ENCODE measurements at places on chromosomes 12 and 14.

GRCh38 chr14:73466861-73467260, 8.5 kb upstream of the NUMB start:
- DNase-seq, result no peak

DNA sequence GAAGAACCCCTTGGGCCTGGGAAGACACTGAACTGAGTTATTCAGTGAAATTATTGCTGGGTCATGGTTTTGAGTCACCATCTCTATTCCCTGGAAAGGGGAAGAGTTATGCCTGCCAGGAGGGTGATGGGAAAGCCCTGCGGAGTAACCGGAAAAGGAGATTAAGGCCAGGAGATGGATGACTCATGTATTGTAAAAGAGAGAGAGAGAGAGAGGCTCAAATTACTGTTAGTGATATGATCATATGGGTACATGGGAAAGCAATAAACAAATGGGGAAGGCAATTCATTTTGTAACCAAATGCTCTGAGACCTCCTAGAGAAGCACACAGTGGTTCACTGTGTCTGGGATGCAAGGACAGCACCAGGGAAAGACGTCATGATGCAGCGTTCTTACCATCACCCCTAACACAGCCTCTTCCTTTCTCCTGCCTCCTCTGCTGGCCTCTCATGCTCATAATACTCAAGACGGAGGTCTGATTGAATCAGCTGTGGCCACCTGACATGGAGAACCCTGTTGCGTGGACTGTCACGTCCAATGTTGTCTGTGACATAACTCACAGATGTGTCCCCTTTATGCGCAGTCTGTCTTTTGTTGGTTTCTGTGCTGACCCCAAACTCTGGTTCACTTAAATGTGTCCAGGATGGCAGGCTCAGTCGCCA, 243.7 kb downstream of the TMEM132D start:
- DNase-seq, result no peak

- no peak for DNase-seq
Measured at GRCh38 chr12:104471336-104471735, 14.6 kb downstream of the CHST11 start.

GRCh38 chr12:9786726-9787717, 26.3 kb upstream of the CD69 start:
- no peak for DNase-seq

DNA sequence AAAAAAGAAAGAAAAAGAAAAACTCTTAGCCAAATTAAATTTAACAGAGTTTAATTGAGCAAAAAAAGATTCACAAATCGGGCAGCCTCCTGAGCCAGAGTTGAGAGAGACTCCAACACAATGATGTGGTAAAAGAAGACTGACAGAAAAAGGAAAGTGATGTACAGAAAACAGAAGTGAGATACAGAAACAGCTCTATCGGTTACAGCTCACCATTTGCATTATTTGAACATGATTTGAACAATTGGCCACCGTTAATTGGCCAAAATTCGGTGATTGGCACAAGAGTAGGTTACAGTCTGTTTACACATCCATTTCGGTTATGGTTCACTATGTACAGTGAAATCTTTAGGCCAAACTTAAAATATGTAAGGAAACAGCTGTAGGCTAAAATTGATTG, 117.7 kb downstream of the SPTSSA start:
- DNase-seq, result no peak

GRCh38 chr12:630656-631632, 32.3 kb downstream of the NINJ2 start:
- no peak for DNase-seq

DNA sequence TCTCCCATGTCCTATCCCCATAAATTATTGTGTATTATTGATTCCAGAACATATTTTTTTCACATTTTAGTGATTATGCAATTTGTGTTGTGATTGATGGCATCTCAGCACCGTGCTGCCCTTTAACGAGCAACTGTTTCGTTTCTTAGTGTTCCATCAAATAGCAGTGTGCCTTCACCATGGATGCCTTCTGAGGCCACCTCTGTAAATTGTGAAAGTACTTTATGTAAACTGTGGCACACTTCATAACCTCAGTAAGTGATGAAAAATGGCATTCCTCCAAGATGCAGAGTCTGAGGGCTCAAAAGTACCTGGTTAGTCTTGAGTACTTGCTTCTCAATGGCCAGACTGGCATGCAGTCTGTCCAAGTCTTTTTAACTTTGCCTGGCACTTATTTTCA, 8.2 kb downstream of the CHST11 start:
- no peak for DNase-seq

GRCh38 chr12:56565510-56566101, 44.0 kb downstream of the RBMS2 start:
- DNase-seq, result peak; percentile 37

DNA sequence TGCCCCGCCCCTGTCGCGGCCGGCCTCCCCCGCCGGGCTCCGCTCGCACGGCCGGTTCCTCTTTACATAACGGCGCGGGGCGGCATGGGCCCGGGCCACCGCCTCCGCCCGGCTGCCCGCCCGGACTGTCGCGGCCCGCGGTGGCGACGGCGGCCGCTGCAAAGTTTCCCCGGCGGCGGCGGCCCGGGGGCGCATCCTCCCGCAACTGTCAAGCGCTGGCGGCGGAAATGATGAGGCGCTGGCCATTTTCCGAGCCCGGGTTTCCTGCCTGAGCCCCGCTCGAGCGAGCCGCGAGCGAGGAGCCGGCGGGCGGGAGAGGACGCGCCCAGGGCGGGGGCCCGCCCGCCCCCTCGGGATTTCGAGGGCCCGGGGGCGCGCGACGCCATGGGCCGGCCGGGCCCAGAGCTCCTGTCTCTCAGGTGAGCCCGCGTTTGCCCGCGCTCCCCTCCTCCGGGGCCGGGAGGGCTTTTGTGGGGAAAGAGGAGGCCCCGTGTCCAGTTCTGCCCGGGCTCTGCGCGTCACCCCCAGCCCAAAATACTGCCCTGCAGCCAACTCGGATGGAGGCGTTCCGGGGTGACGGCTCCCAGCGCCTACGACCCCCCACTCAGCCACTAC, at the start of gene SH2B3:
SH2B3 (plus strand) TSS at position 65 of the 615 bp plus-strand sequence. CDS start 12,223 bp downstream, outside the sequence.
- no peak for DNase-seq

DNA sequence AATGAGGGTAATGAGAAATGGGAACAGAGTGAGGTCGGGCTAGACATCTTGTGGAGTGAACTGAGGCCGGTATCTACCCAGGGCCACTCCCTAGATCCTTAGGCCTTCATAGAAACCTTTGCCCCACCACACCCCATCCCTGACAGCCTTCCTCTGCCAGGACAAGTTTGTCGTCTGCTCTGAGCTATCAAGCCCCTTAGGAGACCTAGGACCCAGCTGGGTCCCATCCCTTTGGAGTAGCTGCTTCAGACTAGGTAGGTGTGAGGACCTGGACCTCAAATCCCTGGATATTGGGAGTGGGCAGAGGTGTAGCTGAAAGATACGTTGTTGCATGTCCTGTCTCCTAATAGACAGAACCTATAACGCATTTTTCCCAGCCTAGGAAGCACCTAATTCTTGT, at the start of gene TMEM253:
TMEM253 (plus strand) TSS at position 136 of the 400 bp plus-strand sequence. CDS start 278 bp downstream, outside the sequence.
- DNase-seq, result no peak

- DNase-seq, result no peak
Measured at GRCh38 chr12:86730233-86730632, 474.0 kb upstream of the MGAT4C start.

- DNase-seq, result no peak
Measured at GRCh38 chr12:129075460-129076208, 222.4 kb downstream of the GLT1D1 start.

GRCh38 chr12:19643635-19644034, 204.3 kb downstream of the AEBP2 start:
- DNase-seq, result peak; percentile 6

DNA sequence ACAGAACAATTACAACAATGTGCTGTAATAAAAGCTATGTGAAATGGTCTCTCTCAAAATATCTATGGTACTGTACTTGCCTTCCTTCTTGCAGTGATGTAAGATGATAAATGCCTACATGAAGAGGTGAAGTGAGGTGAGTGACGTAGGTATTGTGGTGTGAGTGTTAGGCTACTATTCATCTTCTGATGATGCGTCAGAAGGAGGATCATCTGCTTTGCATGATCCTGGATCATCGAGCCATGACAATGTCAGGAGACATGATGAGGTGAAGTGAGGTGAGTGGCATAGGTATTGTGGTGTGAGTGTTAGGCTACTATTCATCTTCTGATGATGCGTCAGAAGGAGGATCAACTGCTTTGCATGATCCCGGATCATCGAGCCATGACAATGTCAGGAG, 105.8 kb downstream of the KCNC2 start:
- no peak for DNase-seq

GRCh38 chr14:80223696-80224465, 12.6 kb upstream of the DIO2 start:
- no peak for DNase-seq

DNA sequence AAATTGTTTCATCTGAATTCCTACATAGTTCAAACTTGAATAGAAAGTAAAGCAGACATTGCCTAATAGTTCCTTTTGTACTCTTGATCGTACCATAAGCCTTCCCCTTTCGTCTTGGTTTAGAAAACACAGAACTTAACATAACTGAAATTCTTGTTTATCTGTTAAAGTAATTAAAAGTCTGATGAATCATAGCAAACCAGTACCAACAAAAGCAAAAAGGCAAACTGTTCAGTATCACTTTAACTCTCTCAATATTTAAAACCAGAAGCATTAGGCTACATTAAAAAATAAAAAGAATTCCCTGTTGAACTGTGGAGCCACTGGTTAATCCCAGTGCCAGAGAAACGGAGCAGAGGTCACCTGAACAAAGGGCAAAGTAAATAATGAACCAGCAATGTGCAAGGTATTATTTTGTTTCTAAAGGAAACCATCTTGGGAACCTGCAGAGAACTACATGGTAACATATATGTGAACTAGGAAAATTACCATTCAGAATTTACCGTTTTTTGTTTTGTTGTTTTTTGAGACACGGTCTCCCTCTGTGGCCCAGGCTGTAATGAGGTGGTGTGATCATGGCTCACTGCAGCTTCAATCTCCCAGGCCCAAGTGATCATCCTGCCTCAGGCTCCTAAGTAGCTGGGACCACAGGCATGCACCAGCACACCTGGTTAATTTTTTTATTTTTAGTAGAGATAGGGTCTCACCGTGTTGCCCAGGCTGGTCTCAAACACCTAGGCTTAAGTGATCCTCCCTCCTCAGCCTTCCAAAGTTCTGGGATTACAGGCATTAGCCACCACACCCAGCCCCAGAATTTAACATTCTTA, 17.1 kb upstream of the HIGD1C start:
- peak; percentile 69 for DNase-seq

- DNase-seq, result peak; percentile 86
Measured at GRCh38 chr12:106113042-106113441, 25.7 kb downstream of the NUAK1 start.

DNA sequence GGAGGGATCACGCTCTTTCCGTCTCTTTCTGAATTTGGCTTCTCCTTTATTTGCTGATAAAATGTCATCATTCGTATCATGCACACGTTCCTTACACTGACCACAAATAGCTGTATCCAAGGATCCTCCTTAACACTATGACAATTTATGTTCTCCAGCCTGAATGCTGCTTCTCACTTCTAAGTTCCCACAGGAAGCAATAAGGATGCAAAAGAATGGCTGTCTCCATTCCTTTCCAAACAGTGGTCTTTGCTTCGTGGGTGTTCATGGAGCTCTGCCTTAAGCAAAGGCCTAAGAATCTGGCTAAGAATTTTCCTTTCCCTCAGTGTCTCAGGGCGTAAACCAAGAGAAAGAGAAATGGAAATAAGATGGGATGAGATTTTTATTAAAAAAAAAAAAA, 200.2 kb downstream of the ITPR2 start:
- DNase-seq, result no peak

GRCh38 chr14:81123811-81124210, 96.9 kb downstream of the GTF2A1 start:
- peak; percentile 69 for DNase-seq

Measured in inflammatory macrophage treated with lipopolysaccharide for 4 hours (primary cell).